Lung (tissue), 17 donors: ENCODE measurements at places on chromosomes 1 and 21.

GRCh38 chr1:23889074-23889473 is 21.0 kb upstream of the FUCA1 start:
- no peak for DNase-seq

DNA sequence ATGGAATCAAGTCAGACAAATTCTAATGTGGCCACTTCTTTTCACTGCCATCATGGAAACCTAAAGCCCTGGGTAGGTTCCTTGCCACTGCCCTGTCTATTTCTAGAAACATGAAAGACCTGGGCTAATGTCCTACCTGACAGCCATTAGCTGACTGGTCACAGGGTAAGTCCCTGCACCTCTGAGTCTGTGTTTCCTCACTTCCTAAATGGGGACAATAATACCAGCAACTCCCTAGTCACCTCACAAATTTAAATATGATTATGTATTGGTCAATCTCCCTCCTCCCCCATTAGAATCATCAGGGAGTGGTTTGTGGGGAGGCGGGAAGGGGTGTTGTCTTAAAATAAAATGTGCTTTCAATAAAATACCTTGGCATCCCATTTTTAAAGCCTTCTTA is 2.2 kb downstream of the CREG1 start:
- no peak for DNase-seq

DNA sequence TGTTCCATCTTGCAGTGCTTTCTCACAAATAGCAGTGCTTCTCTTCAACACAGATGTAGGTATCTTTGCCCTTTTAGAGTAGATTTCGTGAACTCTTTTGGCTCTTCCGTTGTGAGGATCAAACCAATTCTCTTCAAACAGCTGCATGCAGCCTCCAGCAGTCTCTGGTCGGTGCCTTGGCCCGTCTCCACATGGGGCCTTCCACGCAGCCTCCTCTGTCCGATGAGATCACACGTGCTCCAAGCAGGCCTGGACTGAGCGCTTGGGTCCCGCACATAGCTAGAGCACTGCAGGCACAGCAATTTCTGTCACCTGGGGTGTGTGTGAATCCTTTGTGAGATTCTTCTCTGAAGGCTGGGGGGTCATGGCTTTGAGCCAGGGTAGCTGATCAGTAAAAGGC is 82.8 kb upstream of the KCNE2 start:
- peak; percentile 65 for DNase-seq

- no peak for DNase-seq
Observed at GRCh38 chr21:38760017-38760761, 45.5 kb upstream of the ETS2 start.

DNA sequence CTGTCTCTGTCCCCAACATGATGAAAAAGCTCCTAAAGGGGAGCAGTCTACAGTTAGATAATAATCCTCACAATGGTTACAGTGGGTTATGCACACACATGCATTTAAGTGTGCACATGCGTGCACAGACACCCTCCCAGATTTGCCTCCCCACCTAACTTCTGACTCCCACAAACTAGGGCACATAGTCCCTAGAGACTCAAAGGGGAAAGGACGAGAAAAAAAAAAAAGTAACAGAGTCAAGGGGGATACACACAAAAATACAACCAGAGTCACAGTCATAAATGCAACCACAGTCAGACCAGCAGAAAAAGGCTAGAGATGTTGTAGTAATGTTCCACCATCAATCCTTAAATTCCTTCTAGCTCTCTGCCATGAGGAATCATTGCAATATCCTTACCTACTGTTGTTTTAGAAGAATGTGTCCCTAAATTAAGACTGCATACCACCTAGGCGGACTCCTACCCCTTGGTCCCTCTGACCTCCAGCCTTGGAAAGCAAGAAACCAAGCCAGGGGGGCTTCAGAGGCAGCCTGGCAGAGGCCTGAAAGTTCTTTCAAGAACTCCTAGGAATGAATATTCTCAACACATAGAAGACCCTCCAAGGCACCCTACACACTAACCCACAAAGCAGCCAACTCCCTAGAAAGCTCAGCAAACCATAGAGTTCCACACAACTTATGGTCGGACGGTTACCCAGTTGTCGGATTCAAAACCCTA is 1.3 kb downstream of the CRTC2 start:
- no peak for DNase-seq
